Endothelial cell (in vitro differentiated cells): ENCODE measurements at places on chromosomes 3 and 15. TPM values are rescaled to one million over a fixed set of nuclear protein-coding genes. Genes with fewer than 3 reads are reported as not detected.

DNA sequence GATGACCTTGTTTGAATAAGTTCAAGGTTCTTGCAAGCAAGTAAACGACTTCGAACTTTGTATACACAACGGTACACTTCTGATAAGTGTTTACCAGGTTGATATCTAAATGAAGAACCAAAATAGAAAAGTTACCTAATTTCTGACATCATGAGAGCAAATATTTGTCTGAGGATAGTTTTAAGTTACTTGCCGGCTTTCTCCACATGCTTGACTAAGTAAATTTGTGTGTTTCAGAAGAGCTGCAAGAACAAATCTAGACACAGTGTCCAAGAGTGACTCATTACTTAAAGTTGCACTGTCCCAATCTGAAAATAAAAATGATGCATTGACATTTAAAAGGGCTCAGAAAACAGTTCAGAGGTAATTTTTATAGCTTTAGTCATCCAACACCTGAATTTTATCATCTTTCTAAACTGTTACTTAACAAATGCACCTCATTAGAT, 115.1 kb downstream of the HERC1 start:
- H3K4me3 ChIP-seq: no peak overlapping the region
- no peaks in the 10 kb centered on the region for H3K27me3 ChIP-seq
- no peak overlapping the region for H3K27ac ChIP-seq
- peaks cover 15% of the 10 kb centered on the region for H3K36me3 ChIP-seq
- no peaks in the 10 kb centered on the region for H3K4me1 ChIP-seq

GRCh38 chr3:148202386-148202785, 495.3 kb upstream of the AGTR1 start:
- DNase-seq: no peak
- H3K27ac ChIP-seq: no peak overlapping the region
- H3K36me3 ChIP-seq: no peaks in the 10 kb centered on the region
- H3K4me3 ChIP-seq: no peak overlapping the region
- peaks cover 5% of the 10 kb centered on the region for H3K4me1 ChIP-seq
- H3K27me3 ChIP-seq: no peaks in the 10 kb centered on the region

DNA sequence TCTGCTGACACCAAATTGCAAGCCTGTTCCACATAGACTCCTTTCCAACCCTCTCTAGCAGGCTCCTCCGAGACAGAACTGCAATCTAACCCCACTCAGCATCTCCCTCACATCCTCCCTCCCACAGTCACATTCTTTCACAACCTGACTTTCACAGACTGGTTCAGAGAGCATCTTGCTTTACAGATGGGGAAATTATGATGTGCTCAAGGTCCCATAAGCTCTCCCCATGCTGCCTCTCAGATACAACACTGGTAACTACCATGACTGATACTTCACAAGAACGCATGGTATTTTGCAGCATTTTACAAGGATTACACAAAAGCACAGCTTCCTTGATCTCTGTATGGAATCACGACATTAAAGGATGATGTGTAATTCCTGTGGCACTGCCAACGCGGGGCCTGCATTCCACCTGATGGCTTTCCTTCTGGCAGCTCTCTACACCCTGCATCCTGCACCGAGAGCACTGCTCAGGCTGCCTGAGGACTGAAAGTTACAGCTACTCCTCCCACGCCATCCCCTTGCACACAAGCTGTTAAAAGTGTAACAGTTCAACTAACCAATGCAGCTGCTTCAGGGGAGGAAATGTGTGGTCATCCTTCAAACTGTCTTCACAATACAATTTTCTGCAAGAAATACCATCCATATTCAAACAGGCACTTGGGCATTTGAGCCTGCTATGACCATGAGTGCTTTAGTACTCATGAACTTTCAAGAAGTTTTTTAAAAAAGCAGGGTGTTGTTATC, 27.6 kb downstream of the TBC1D2B start:
- no peak for DNase-seq
- peaks cover 50% of the 10 kb centered on the region for H3K4me1 ChIP-seq
- H3K4me3 ChIP-seq: no peak overlapping the region
- no peaks in the 10 kb centered on the region for H3K36me3 ChIP-seq

DNA sequence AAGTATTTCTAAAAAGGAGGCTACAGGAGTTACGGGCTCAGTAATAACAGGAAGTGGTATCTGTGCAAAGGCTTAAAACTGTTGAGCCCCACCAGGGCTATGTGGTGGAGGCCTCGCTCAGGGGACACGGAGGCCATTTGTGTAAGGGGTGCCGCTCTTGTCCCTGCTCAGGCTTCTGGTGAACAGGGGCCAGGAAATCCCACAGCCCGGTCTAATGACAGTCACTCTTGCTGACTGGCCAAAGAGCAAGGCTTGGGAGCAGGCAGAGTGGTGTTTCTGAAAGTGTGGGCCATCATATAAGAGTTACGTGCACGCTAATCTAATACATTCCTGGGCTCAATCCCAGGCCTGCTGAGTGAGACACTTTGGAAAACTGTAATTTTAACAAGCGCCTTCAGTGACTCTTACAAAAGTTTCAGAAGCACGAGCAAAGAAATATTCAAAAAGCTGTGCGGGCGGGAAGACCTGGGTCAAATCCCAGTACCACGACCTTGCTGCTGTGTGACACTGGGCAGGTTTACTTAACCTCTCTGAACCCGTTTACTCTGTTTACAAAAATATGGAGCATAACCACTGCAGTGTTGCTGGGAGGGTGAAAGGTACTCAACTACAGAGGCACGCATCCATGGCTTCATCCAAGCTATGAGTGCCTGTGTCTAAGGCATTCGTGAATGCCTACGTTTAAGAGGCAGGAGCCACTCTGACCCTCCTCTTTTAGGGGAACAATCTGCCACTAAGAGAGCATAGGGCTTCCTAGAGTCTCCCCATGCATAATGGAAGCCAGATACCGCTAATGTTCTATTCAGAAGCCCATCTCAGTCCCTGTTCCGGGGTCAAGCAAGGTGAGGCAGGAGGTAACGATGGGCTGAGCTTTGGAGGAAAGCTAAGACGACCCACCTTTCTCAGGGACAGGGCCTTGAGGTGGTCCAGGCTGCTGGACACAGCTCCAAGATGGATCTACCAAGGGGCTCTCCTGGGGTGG, 2.0 kb downstream of the ATP10A start:
- H3K4me3 ChIP-seq: peak overlapping the region; percentile 67
- peaks cover 10% of the 10 kb centered on the region for H3K4me1 ChIP-seq
- no peak for DNase-seq
- peaks cover 22% of the 10 kb centered on the region for H3K27me3 ChIP-seq
- H3K36me3 ChIP-seq: no peaks in the 10 kb centered on the region

- peaks cover 16% of the 10 kb centered on the region for H3K4me1 ChIP-seq
- H3K4me3 ChIP-seq: no peak overlapping the region
- no peak for DNase-seq
- no peaks in the 10 kb centered on the region for H3K27me3 ChIP-seq
Observed at GRCh38 chr15:25362545-25362944, 76.3 kb downstream of the UBE3A start.

GRCh38 chr3:48505146-48505545, 1.2 kb upstream of the SHISA5 start:
- H3K27me3 ChIP-seq: peaks cover 2% of the 10 kb centered on the region
- peak overlapping the region; percentile 73 for H3K4me3 ChIP-seq
- no peak overlapping the region for H3K27ac ChIP-seq
- peaks cover 45% of the 10 kb centered on the region for H3K4me1 ChIP-seq

- peaks cover 4% of the 10 kb centered on the region for H3K27me3 ChIP-seq
- peaks cover 24% of the 10 kb centered on the region for H3K36me3 ChIP-seq
- H3K4me1 ChIP-seq: peaks cover 12% of the 10 kb centered on the region
- H3K4me3 ChIP-seq: peak within 1 kb of the TSS; percentile 96
- peak; percentile 60 for DNase-seq
- H3K27ac ChIP-seq: peak within 1 kb of the TSS; percentile 99
Observed at GRCh38 chr15:92899948-92900730, at the start of gene CHD2. CHD2 (plus strand) TSS chr15:92900324; CDS start chr15:92901238, 914 bp downstream.

GRCh38 chr3:193896419-193896818, 239.5 kb upstream of the HES1 start:
- peaks cover 2% of the 10 kb centered on the region for H3K27me3 ChIP-seq
- H3K4me1 ChIP-seq: peaks cover 11% of the 10 kb centered on the region
- no peak for DNase-seq

DNA sequence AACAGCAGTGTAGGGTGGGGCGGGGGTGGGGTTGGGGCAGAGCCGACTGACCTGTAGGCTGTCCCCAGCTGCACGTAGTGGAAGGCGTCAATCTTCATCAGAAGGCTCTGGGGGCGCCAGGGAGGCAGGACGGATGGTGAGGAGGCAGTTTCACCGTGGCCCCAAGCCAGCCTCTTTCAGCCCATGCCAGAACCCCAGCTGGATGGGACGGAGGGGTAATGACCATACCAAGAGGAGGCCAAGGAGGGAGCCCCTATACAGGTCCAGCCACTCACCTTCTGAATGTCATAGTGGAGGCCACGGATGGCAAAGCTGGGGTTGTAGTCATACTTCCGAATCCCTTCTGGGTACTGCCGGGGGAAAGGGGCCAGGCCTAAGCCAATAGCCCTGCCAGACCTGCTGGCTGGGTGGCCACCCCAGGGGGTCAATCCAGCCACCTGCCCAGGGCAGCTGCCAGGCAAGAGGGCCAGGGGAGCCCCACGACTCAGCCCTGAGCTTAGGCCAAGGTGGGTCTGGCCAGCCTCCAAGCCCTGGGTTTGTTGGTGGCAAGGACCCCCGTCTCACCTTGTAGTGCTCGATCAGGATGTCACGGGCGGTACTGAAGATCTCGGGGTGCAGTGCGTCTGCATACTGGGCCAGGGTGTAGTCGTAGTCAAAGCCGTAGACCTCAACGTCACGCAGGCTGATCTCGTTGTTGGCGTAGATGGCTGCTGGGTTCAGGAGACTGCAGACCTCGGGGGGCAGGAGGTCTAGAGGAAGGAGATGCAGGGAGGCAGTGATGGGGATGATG, 4.9 kb downstream of the NT5DC2 start:
- peaks cover 25% of the 10 kb centered on the region for H3K27me3 ChIP-seq
- no peak for DNase-seq

DNA sequence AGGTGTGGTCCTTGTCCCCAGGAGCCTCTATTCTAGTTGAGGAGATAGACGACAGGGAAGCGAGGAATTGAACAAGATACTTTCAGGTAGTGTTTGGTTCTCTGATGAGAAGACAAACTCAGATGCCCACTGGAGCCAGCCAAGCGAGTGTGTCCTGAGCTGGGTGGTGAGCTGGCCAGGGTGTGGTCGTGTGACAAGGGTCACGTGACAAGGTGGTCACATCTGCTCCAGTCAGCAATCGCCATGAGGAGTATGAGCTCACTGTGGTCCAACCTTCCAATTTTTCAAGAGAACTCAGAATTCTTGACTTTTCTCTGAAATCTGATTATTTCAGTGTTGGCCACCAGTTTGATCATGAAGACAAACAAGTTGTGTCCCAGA, 39.5 kb downstream of the SLC6A6 start:
- peaks cover 13% of the 10 kb centered on the region for H3K27me3 ChIP-seq
- H3K27ac ChIP-seq: peak overlapping the region; percentile 91
- peaks cover 35% of the 10 kb centered on the region for H3K4me1 ChIP-seq

DNA sequence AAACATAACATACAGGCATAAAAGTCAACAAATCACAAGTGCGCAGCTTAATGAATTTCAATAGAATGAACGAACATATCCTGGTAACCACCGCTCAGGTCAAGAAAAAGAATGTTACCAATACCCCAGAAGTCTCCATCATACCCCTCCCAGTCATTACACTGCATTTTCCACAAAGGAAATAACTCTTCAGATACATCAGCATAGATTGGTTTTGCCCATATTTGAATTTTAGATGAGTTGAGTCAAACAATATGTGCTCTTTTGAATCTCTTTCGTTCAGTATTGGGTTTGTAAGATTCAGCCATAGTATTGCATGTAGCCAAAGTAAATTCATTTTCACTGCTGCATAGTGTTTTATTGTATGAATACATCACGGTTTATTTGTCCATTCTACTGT, 6.2 kb upstream of the RAB6B start:
- peaks cover 1% of the 10 kb centered on the region for H3K4me1 ChIP-seq
- H3K36me3 ChIP-seq: no peaks in the 10 kb centered on the region
- DNase-seq: no peak
- H3K27me3 ChIP-seq: peaks cover 7% of the 10 kb centered on the region

- DNase-seq: no peak
- H3K27ac ChIP-seq: no peak overlapping the region
- H3K36me3 ChIP-seq: no peaks in the 10 kb centered on the region
- H3K4me1 ChIP-seq: peaks cover 7% of the 10 kb centered on the region
- no peaks in the 10 kb centered on the region for H3K27me3 ChIP-seq
- H3K4me3 ChIP-seq: no peak overlapping the region
Observed at GRCh38 chr3:75012791-75013331, 398.4 kb upstream of the CNTN3 start.

- no peak overlapping the region for H3K4me3 ChIP-seq
- H3K36me3 ChIP-seq: peaks cover 7% of the 10 kb centered on the region
- peaks cover 15% of the 10 kb centered on the region for H3K4me1 ChIP-seq
- DNase-seq: no peak
- no peak overlapping the region for H3K27ac ChIP-seq
- no peaks in the 10 kb centered on the region for H3K27me3 ChIP-seq
Observed at GRCh38 chr3:183094711-183095110, 4.6 kb downstream of the MCCC1 start.

- H3K27me3 ChIP-seq: peaks cover 4% of the 10 kb centered on the region
- H3K27ac ChIP-seq: no peak overlapping the region
- no peak overlapping the region for H3K4me3 ChIP-seq
- peaks cover 4% of the 10 kb centered on the region for H3K4me1 ChIP-seq
- DNase-seq: no peak
- H3K36me3 ChIP-seq: peaks cover 3% of the 10 kb centered on the region
Observed at GRCh38 chr15:44532689-44533088, 4.3 kb upstream of the EIF3J start.

- no peak for DNase-seq
- no peak overlapping the region for H3K27ac ChIP-seq
- H3K4me3 ChIP-seq: no peak overlapping the region
- H3K27me3 ChIP-seq: peaks cover 2% of the 10 kb centered on the region
- H3K36me3 ChIP-seq: no peaks in the 10 kb centered on the region
Observed at GRCh38 chr15:34654625-34655024, 71.2 kb upstream of the GOLGA8B start.

LMOD3 gene
- not detected for total RNA-seq

SCG5 gene
- 15.6 TPM for total RNA-seq

ZIC4 gene
- 2.2 TPM for total RNA-seq

CHRNA7 gene
- total RNA-seq: 2.3 TPM

C3orf62 gene
- total RNA-seq: 3.8 TPM

EBLN2 gene
- total RNA-seq: 9.4 TPM

TMEM40 gene
- total RNA-seq: not detected

NEIL1 gene
- 149 TPM for total RNA-seq

DAZL gene
- 0.33 TPM for total RNA-seq

C3orf70 gene
- 1.4 TPM for total RNA-seq

CLDN11 gene
- total RNA-seq: 1.8 TPM

KBTBD13 gene
- total RNA-seq: not detected

PP2D1 gene
- not detected for total RNA-seq

CDV3 gene
- 144 TPM for total RNA-seq
